Activated naive CD8-positive, alpha-beta T cell treated with anti-CD3 and anti-CD28 coated beads, Interleukin-2, amount 50 U/mL, for 16 hours (primary cell): ENCODE measurements at places on chromosomes 3 and 15.

- no peak for DNase-seq
These were observed 30.9 kb upstream of the PYDC2 start for GRCh38 chr3:191430103-191430502.

DNA sequence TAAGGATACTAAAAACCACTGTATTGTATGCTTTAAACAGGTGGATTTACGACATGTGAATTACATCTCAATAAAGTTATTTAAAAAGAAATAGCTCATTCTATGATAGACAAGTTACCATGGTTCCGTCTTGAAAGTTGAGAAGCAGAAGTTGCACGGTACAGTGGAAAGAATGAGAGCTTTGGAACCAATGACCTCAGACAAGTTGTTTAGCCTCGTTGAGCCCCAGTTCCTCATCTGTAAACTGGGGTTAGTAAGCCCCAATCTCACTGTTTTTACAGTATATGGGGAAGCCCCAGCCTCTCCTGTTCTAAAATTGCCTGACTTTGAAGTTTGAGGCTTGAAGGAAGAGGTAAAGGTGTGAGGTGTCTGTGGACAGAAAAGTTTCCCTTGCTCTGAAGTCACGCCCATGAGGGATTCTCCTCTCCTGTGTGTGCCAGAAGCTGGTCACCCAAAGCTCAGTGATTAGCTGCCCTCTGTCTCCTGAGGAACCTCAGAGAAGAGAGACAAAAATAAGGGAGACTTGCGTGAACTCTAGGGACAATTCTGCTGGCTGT lies 10.0 kb downstream of the CRYGS start:
- peak; percentile 25 for DNase-seq

GRCh38 chr15:37550360-37551024 lies 383.9 kb upstream of the TMCO5A start:
- no peak for DNase-seq

- DNase-seq: no peak
These were observed 913 bp downstream of the IMPDH2 start for GRCh38 chr3:49028298-49028672.

GRCh38 chr15:63509955-63510940 lies 5.9 kb downstream of the USP3 start:
- DNase-seq: no peak

DNA sequence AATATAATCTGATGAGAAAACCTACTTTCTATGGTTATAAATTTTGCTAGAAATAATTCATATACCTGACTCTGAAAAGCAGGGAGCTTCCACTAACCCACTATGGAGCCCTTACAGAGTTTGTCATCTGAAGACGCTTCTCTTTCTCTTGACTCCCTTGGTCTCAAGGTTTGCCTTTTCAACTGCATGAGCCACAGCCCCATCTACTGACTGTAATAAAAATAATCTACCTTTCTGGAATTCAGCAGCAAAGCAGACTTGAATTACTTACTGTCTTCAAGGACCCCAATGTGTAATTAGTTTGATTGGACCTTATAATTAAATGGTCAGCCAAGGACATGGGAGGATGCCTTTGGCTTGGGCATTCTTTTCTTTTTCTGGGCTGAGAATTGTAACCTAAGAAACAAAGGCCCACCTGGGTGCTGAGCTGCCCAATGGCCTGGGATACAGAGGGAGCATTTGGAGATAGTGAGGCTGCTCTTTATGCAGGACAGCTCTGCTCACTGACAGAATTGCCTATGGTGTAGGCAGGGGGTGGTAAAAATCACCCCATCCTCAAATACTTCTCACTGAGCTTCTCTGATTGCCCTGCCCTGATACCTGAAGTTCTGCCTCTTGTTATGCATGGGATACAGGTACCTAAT lies 178.6 kb upstream of the TRIM42 start:
- DNase-seq: no peak

DNA sequence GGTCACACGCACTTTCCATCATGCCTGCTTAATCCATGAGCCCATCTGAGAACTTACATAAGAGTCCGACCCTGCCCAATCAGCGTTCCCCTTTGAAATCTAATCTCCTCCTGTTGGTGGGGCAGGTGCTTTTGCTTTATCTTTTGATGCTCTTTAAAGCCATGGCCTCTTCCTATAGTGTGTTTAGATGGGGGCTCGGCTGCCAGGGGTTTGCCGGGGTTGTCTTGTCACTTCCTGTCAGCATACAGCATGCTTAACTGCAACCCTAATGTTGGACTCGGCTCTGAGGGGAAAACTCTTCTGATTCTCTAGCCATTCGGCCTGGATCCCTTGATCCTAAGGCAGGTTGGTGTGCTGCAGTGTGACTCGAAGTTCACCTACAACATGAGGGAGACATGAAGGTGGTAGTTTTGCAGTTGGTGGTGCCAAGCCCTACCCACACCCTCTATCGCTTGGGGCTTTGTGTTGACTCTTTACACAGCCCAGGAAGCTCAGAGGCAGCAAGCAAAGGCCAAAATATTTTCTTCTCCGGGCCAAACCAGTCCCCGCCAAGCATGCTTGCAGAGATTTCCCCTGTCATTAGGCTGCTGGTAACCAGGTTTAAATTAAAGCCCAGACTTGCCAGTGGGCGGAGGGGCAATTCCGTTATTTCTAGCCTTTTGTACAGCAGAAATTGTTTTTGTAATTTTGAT lies 218.7 kb downstream of the FEZF2 start:
- no peak for DNase-seq

DNA sequence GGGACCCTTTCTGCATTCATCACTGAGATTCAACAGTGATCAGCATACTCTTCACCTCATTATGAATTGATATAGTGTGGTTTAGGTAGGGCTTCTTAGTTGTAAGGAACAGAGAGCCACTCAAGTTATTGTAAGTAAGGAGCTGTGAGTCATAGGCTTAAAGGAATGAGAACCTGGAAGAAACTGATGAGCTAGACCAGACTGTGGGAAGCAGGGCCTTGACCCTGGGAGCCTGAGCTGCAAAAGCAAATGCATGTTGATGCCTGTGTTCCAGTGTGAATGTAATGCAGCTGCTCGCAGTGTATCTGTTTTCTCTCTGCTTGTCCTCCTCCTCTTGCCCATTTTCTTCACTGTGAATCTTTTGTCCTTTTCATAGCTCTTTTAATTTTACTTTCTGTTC lies 13.6 kb downstream of the ZKSCAN7 start:
- no peak for DNase-seq

GRCh38 chr3:118977671-118978392 lies 56.8 kb downstream of the IGSF11 start:
- DNase-seq: no peak

DNA sequence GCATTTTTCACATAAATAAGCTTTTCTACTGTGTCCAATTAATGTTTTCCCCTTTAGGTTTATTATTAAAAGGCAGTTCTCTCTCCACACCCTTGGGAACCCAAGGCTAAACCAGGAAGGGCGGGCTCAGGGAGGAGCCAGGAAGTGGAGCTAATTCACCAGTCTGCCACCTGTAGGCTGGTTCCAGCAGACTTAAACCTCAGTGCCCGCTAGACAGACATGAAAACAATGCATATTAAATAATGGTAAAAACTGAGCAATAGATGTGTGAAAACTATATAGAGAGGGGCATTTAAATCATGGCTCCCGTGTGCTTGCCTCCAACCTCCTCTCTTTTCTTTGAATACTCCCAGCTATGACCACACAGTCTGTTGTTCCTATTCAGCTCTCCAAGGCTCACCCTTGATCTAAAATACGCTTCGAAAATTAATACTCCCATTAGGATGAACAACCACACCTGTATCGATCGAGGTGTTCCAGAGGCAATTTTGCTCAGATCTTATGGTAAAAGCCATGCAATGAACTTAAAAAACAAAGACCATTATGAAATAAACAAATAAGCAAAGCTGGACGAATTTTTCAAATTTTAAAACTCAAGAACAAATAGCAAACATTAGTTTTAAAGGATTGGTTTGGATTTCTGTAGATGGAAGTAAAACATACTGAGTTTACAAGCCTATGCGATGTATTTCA lies 253.3 kb downstream of the TJP1 start:
- DNase-seq: no peak

- DNase-seq: no peak
These were observed 42.3 kb upstream of the RAB6B start for GRCh38 chr3:133937756-133938601.

GRCh38 chr3:160482796-160483195 lies 33.2 kb upstream of the TRIM59 start:
- no peak for DNase-seq

DNA sequence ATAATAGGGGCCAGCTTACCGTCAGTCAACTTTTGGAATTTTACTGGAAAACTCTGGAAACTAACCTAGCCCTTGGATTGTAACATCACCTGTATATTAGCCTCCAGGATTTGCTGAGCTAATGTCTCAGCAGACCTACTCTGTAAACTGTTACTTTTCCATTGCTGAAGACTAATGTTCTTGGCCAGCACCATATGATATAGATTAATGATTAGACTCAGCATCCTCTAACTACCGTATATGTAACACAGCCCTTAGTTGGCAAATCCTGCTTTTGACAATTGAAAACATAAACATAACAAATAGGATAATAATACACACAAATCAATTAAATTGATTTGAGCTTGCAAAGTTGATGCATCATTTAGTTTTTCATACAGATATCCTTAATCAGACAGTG lies 26.6 kb upstream of the GBE1 start:
- no peak for DNase-seq

DNA sequence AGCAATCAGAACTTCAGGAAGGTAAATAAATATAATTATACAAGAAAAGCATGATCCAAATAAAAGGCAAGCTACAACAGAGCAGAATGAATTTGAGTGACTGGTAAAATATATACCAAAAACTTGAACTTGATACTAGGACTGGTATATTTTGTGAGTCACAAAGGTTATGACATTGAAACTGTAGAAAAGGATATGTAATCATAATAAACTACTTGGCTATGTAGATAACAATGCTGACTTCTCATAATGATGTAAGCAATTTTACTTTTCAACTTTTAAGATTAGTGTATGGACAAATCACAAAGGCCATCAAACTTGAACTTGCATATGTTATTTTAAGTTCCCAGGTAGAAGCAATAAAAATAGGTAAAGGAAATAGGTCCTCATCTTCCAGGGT lies 384.5 kb upstream of the NECTIN3 start:
- no peak for DNase-seq

GRCh38 chr3:126212620-126213378 lies 32.4 kb upstream of the ALDH1L1 start:
- no peak for DNase-seq

DNA sequence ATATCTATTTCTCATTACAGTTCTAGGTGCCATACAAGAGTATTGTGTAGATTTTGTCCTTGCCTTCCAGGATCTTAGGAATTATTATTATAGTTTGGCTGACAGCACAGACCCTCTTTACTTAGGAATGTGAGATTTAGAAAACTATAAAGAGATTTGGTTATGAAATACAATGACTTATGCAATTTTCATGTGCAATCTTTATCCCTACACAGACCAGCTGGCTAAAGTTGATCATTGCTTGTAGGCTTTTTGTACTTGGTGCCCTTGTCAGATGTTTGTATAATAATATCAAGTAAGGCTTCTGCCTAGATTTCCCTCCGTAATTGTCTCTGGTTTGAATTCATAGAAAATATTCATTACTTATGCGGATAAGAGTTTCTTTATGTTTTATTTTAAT lies 174.5 kb upstream of the GAP43 start:
- no peak for DNase-seq

DNA sequence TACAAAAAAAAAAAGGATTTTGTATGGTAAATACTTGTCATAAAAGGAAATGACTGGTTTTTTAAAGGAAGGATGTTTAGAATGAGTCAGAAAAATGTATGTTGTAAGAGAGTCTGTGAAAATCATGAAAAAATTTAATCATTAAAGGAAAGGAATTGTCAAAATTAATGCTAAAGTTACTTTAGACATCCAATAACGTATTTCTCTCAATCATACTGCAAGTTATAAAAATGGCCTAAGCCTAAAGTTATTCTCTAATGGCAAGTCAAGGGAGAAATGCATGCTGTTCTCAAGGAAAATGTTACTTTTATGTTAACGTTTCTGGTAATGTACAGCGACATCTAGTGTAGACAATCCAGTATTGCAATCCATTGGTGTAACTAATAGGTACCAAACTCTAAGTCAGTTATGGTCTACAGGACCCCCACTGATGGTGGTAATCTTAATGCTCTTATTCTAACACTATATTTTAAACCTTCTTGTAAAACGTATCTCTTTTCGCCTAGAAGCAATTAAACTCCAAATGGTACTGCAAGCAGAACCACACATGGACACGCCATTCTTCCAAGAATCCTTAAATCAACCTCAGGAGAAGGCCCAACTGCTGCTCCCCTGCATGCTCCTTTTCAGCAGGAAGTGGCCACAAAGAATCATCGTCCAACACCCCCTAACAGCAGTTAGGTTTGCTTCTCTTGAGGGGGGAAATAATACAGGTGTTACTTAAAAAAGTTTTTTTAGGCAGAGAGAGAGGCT lies 35.2 kb downstream of the NCEH1 start:
- DNase-seq: no peak

- DNase-seq: no peak
These were observed 769 bp downstream of the C2CD4A start for GRCh38 chr15:62067448-62068044.

- DNase-seq: no peak
These were observed 260.5 kb downstream of the PYDC2 start for GRCh38 chr3:191721390-191721861.

- no peak for DNase-seq
These were observed 62.8 kb downstream of the ISG20 start for GRCh38 chr15:88701561-88702095.

DNA sequence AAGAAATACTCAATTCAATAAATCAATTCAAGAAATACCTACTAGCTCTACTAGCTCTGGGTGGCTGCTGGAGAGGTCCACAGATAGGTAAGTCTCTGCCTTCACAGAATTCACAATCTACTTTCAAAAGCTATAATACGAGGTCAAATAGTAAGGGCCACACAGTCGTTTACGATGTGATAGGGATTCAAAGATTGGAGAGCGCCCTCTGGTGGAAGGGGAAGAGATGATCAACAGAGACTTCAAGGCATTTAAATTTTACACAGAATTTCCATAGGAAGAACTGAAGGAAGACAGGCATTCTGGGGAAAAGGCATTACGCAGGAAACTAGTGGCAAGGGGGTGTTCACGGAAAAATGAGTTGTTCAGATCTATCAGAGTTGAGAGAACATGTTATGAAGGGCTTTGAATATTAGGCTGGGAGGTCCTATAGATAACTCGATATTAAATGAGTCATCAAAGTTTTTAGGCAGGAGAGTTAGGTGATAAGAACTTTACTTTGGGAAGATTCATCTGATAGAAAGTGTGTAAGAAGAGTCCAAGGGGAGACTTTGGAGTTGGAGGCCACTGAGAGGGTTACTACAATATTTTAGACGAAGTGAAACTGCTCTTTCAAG lies 128.8 kb downstream of the FRMD5 start:
- peak; percentile 13 for DNase-seq

- no peak for DNase-seq
These were observed 47.9 kb downstream of the TM2D3 start for GRCh38 chr15:101604124-101604874.

DNA sequence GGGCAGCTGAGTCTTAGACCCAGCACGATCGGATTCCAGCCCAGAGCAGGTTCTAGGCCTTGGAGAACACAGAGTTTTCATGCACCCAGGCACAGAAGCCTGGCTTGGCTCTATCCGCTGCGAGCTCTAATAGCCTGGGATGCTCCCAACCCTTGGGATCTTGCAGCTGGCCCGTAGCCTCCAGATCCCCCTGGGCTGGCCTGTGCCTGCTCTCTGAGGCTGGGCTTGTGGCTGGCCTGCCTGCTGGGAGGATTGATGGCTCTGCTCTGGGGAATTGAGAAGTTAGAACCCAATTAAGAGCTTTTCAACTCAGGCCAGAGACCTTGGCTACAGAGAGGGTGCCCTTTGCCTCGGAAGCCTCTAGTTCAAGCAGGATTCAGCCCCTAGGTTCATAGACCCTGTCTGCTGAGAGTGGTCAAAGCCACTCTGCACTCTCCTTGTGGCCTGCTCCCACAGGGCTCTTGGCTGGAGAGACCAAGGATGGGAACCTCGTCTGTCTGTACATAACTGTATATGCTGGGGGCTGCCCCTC lies 64.4 kb downstream of the MAGEF1 start:
- no peak for DNase-seq
